ENCODE measurements at places on chromosomes 7 and 10.

- DNase-seq: peak; percentile 74
Observed at GRCh38 chr7:120725376-120726039, 132.4 kb downstream of the TSPAN12 start.

DNA sequence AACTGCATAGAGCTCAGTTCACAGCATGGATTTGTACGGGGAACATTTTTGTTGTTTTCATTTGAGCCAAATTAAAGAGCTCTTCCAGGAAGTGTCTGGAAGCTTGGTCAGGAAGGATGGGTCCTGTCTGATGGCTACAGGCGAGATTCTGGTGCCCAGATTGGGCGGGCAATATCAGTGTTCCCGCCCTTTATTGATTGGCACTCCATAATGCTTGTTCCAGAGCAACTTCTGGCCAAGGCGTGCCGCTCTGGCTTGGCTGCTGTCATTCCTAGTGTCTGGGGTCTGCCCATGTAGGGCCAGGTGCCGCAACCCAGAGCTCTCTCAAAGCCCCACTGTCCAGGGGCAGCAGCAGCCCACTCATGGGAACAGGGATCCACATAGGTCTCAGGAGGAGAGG lies 45.9 kb downstream of the RAMP3 start:
- no peak for DNase-seq

- no peak for DNase-seq
Observed at GRCh38 chr7:4084271-4084670, 597.8 kb upstream of the FOXK1 start.

GRCh38 chr7:106281585-106282318 lies 3.0 kb downstream of the NAMPT start:
- DNase-seq: no peak

DNA sequence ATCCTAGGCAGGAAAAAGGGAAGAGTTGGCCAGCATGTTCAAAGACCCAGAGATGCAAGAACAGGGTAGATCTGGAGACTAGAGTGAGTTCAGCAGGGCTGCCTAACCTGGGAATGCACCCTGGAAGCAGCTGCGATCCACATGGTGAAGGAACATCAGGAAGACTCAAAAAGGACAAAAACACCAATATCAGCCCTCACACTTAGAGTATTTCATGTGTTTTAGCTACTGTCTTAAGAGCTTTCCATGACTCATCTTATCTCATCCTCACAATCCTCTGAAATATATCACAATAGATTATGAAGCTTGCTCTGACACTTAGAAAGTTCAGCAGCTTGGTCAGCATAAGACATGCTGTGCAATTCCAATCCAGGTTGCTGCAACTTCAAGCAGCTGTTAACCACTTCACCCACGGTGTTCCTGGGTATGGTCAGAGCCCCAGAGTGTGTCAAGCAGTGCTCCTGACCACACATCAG lies 380.9 kb downstream of the PARD3 start:
- DNase-seq: no peak

DNA sequence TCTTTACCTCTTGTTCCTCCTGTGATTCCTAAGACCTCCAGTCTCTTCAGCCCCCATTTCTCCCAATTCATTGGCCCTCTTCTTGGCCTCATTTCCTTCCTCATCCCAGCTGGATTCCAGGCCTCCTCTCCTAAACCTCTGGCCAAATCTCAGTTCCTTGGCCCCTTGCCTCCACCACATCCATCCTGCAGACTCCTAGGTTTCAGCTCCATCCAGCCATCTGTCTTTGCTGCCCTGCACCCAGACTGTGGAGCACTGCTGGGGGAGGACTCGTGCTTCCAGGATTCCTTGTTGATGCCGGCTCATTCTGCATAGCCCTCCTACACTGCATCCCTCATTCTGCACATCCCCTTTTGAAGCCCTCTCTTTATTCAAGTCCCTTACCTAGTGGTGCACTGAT lies 6.7 kb downstream of the PLAC9 start:
- no peak for DNase-seq

- no peak for DNase-seq
Observed at GRCh38 chr7:90900628-90901356, 304.7 kb downstream of the CDK14 start.

DNA sequence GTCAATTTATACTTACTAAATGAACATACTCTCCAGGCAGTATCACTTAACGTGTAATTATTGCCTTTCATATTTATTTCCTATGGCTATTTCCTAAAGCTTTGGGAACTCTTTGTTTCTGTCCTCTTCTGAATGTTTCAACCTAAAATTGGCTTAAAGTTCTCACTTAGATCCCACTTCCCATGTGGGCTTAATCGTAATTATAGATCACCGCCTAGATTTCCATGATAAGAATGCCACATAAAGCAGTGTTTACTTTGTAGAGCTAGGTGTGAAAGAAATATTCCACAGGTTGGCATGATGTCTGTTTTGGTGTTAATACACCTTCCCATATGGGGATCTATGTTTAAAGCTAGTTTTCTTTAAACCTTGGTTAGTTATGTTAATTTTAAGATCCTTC lies 1.5 kb downstream of the HDAC9 start:
- DNase-seq: no peak

DNA sequence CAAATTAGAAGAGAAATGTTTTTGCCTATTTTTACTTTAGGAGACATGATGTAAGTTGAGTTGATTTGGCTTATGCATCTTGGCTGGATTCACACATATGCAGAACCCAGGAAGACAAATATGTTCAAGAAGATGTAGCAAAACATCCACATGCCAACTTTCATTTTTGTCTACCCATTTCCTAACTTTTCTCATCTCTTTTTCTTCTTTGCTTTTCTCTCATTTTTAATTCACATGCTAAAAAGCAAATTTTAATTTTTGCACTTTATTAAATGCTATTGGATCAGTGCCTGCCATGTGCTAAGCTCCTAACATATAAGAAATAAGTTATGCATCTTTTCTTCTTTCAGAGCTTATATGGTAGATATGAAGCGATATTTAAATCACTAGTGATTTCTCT lies 143.7 kb upstream of the GRM3 start:
- no peak for DNase-seq

DNA sequence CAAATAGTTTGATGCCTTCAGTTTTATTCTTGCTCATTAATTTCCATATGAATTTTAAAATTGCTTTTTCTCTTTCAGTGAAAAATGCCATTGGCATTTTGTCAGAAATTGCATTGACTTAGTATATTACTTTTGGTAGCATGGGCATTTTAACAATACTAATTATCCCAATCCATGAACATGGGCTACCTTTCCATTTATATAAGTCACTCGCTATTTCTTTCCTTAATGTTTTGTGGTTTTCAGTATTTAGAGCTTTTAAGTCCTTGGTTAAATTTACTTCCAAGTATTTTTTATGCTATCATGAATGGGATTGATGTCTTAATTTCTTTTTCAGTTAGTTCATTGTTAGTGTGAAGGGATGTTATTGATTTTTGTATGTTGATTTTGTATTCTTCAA lies 297.4 kb downstream of the ATRNL1 start:
- no peak for DNase-seq

- DNase-seq: no peak
Observed at GRCh38 chr10:101038484-101038883, 7.5 kb downstream of the SFXN3 start.

GRCh38 chr7:50621973-50622490 lies 56.8 kb upstream of the DDC start:
- DNase-seq: no peak

- no peak for DNase-seq
Observed at GRCh38 chr7:37430640-37431039, 18.0 kb downstream of the ELMO1 start.

- no peak for DNase-seq
Observed at GRCh38 chr10:71769279-71769823, 4.0 kb downstream of the VSIR start.

DNA sequence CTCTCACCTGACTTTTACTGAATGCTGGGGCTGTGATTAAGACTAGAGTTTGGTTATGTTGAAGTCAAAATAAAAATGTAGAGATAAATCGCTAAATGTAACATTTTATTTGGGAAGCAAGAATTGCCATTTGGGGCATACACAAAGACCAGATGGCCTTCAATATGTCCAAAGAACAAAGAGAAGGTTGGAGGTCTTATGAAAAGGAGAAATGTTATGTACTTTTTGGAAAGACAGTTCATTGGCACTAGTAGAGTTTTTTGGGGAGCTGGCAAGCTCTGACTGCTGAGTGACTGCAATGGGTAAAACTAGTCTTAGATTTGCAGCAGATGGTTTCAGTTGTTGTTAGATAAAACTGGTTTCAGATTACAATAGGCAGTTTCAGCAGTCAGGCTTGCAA lies 35.6 kb upstream of the GALNT17 start:
- no peak for DNase-seq

DNA sequence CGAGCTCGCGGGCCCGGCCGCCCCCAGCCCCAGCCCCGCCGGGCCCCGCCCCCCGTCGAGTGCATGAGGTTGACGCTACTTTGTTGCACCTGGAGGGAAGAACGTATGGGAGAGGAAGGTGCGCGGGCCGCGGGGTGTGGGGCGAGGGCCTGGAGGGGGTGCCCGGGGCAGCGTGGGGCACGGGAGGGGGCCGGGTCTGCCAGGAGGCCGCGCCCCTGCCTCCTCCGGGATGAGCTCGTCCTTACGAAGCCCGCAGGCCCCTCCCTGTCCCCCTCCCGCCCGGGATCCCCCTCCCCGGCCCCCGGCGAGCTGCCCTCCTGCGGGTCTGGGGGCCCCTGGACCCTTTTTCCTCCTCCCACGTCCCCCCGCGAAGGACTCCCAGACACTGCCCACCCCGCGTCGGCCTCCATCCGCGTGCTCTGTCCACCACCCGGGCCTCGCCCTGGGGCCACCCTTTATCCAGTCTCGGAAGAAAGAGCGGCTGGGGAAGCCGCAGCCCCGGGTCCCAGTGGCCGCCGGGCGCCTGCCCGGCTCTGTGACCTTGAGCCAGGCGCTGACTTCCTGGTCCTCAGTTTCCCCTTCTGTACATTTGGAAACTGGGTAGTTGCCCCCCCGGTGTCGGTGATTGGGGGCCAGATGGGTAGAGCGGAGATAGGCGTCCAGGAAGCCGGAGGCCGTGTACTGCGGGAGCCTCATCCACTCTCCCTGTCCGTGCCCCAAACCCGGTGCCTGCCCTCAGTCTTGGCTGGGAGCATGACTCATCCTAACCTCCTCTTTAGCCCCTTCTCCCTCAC lies 521 bp downstream of the LIMK1 start:
- DNase-seq: peak; percentile 52

GRCh38 chr7:94665426-94665825 lies 9.5 kb upstream of the SGCE start:
- no peak for DNase-seq

- no peak for DNase-seq
Observed at GRCh38 chr10:46547541-46548497, 8.6 kb downstream of the GPRIN2 start.

GRCh38 chr7:68892236-68892635 lies 706.0 kb upstream of the AUTS2 start:
- DNase-seq: no peak

DNA sequence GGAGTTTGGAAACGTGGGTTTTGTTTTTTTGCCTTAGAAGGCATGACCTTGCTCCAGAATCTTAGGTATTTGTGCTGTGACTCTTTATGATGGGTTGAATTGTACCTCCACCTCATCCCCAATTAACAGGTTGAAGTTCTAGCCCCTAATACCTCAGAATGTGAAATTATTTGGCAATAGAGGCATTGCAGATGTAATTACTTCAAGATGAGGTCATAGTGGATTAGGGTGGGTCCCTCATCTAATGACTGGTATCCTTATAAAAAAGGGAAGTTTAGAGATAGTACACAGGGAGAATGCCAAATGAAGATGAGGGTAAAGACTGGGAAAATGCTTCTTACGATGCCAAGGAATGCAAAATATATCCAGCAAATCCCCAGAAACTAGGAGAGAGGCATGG lies 3.0 kb upstream of the FAM200A start:
- DNase-seq: no peak

DNA sequence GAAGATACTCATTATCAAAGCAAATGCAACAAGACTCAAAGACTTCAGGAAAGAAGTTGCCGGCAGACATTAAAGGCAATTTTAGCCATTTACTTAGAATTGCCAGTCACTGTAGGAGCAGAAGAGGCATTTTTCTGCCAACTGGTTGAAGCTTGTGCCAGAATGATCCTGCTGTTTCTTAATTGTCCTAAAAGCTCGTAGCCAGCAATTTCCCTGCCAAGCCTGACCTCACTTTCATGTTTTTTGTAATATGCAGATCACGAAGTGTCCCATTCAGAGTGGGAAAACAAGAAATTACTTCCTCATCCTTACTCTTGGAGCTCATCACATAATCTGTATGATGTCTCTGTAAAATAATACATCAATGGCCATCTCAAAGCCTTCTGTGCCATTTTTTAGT lies 130.9 kb upstream of the ANKRD1 start:
- no peak for DNase-seq

DNA sequence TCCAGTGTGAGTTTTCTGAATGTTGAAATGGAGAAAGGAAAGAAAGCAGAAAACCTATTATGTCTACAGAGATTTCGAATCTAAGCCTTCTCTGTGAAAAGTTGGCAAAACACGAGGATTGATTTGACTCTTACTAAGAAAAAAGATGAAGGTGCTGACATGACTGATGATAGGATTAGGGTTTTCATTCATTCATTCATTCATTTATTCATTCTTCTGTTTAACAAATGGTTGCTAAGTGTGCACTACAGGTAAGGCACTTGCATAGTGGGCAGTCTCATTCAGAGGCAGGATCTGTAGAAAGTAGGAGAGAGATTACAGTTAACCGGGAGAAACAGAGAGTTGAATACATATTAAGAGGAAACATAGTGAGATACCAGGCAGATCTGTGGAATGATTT lies 137.1 kb downstream of the ZNF365 start:
- DNase-seq: no peak

- no peak for DNase-seq
Observed at GRCh38 chr10:46028584-46029460, 1.6 kb downstream of the NCOA4 start.

- DNase-seq: no peak
Observed at GRCh38 chr10:124078714-124079113, 14.7 kb downstream of the CHST15 start.

All from SHP77 treated with DMSO at 0.1 percent for 48 hours (cell line).